ENCODE measurements at places on chromosomes 5 and 9. TPM values are rescaled to one million over a fixed set of nuclear protein-coding genes. Genes with fewer than 3 reads are reported as not detected.

The SERF1A gene
- 0.62 TPM for total RNA-seq

The ADGRD2 gene
- not detected for total RNA-seq

The MACROH2A1 gene
- 329 TPM for total RNA-seq

The MBLAC2 gene
- 6.2 TPM for total RNA-seq

DNA sequence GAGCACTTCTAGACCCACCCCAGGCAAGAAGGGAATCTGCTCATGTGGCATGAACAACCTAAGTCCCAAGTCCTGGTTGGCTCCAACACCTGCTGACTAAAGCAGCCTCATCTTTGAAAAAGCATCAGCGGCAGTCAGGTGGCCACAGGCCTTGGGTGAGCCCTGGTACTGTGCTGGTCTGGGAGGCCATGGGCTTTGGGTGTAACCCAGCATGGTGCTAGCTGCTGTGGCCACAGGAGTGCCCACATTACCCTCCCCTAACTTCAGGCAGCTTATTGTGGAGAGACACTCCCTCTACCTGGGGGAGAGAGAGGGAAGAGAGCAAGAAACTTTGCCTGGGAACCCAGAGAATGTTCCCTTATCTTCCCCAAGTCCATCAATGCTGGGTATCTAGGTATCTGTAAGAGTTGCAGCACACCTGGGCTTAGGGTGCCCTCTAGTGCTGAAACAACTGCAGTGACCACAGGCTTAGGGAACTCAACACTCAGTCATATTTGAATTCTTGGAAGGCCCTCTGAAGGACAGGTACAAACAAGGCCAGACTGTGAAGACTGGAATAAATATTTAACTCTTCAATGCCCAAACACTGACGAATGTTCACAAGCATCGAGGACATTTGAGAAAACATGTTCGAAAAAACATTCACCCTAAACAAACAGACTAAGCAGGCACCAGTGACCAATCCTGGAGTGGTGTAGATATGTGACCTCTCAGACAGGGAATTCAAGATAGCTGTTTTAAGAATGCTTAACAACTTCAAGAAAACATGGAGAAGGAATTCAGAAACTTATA lies 69.9 kb upstream of the OR2K2 start:
- no peak for DNase-seq

DNA sequence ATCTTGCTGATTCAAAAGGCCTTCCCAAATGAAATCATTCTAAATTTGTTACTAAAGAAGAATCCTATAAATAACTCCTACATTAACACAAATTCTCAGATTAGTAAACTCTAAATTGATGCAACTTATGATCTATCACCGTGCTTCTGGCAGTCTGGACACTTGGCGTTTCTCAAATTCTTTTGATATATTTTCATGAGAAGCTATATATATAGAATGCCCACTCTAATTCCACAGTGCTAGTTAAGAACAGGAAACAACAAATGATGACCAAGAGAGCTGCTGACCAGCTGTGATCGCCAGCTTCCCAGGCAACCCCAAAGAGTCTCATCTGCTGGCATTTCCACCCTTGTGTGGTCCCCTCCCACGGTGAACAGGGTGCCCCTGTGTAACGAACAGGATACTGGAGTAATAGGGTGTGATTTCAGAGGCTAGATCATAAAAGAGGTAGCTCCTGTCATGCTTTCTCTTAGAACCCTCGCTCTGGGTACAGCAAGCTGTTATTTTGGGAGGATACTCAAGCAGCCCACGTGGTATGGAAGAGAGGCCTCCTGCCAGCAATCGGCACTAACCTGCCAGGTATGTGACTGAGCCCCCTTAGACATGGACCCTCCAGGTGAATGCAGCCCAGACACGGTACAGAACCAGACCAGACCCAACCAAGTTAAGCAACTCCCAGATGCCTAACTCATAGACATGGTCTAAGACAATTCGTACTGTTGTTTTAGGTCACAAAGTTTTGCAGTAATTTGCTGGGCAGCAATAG lies 64.7 kb downstream of the CDC14B start:
- no peak for DNase-seq

DNA sequence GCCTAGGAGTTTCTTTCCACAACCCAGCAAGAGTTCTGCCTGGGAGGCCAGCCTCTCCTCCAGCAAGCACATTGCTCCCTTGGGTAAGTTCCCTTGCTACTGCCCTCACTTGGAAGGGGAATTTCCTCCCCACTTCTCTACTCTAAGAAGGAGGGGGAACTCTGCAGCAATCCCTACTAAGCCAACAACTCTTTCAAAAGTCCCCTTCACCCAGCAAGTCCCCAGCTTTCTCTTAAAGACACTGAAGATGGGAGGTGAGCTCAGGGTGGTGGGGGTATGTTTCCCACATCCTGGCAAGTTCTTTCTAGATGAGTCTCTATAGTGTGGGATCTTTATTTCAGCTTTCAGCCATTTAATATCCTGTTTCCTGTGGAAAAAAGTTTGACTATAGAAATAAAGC lies 49.0 kb downstream of the PDE8B start:
- no peak for DNase-seq

DNA sequence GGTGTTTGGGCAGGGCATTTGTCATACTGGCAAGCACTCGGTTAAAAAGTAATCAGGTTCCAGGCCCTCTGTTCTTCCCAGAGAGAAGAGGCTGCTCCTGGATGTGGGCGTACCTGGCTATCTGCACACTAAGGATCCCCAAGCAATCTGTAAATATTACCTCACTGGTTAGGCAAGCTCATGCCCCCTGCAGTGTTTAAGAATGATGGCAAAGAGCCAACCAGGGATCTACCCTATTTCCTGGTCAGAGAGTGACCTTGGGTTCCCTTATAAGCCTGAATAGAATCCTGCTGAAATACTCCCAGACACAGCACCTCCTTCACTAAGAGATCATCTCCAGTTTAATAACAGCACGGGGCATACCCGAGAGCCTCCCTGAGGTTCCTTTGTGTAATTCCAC lies 181.2 kb downstream of the PIK3R1 start:
- DNase-seq: no peak

DNA sequence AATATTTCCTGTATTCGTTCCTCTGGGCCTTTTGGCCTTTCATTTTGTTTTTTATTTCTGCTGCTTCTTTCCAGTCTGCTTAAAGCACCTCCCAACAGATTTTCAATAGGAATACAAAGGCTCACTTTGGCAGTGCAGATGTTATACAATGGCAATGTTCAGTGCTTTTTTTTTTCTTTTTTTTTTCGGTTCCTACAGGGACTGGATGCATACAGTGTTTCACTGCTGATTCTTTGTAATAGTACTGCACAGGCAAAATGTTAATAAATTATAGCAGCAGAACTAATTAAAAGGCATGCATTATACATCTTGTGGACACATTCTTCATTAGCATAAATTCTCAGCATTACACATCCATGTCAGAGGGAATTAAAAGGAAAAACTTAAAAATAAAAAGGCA lies 356.6 kb upstream of the C9orf72 start:
- no peak for DNase-seq

DNA sequence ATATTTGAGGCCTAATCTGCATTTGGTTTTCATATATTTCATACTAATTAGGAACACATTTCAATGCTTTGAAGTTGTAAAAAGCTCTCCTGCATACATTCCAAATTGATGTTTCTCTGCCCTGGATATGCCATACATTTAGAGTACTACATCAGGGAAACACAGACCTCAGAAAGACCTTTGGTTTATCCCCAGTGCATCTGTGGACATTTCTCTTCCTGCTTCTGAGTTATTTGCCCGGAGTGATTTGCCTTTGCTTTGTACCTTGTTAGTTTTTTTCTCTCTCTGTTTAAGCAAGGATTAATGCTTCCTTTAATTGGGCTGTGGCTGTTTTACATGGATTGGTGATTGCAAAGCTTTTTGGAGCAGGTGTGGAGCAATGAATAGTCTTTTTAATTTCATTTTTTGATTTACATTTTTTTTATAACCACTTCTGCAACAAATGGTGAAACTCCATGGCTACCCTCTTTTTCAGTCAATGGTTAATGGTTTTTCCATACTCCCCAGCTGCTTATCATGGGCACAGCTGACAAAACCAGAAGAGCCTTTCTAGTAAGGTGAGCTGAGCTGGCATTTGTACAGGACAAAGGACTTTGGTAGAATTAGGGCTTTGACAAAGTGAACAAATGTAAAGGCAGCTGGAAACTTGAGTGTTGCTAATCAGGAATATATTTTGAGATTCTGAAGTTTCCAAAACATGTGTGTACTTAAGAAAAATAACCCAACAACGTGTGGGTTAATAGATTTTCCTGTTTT lies 54.2 kb downstream of the ZSWIM6 start:
- no peak for DNase-seq

- no peak for DNase-seq
Observed at GRCh38 chr5:1343931-1344901, 683 bp downstream of the CLPTM1L start.

DNA sequence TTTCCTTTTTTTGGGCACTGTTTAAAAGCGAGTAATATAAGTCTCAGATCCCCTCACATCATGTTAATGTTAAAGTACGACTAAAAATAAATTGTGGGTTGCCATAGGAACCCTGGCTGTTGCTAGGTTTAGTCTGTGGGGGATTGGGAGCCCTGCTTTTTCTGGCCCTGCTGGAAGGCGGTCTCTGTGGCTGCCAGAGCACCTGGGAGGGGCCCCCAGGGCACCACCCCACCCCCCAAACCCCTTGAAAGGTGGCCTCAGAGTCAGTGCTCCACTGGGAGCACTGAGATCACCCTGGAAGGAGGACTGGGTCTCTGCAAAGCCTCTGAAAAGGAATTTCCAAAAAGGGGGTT lies 66.2 kb upstream of the NEURL1B start:
- no peak for DNase-seq

GRCh38 chr5:153831973-153832372 lies 206.7 kb downstream of the FAM114A2 start:
- DNase-seq: no peak

DNA sequence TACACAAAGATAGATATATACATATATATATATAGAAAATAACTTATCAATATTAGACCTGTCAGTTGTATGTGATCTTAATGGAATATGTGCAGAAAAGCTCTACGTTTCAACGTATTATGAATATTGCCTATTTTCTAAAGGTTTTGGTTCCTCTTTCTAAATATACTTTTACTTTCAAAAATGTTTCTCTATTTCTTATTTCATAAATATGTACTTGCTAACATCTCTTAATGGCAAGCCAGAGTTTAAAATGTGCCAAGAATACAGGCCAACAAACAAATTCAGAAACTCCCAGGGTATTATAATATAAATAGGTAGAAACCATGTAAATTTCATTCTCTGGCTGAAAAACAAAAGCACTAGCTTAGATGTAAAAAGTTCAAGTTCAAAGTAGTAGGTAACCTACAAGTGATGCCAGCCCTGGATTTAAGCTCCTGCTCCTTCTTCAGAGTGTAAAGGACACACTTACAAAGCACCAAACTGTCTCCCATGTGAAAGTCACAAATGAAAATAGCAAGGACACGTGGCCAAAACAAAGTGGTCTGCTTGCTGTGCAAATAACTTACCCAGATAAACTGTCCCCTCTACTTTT lies 685.1 kb upstream of the DMAC1 start:
- DNase-seq: no peak

GRCh38 chr9:138023394-138024124 lies 146.0 kb downstream of the CACNA1B start:
- no peak for DNase-seq

DNA sequence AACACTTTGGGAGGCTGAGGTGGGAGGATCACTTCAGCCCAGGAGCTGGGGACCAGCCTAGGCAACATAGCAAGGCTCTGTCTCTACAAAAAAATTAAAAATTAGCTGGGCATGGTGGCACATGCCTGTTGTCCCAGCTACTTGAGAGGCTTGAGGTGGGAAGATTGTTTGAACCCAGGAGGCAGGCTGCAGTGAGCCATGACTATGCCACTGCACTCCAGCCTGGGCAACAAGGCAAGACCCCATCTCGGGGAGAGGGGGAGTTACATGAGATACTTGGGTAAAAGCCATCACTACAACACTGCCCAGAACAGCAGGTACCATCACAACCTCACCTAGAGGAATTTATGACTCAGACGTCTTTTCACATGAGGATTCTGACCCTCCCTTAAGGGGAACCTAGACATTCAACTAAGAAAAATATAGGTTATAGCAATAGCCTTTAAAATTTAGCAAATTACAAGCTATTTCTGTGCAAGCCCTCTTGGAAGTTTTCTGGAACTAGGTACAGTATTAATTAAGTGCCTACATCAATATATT lies 143.5 kb downstream of the NFIB start:
- DNase-seq: no peak
